ENCODE measurements at places on chromosomes 7 and 10.

DNA sequence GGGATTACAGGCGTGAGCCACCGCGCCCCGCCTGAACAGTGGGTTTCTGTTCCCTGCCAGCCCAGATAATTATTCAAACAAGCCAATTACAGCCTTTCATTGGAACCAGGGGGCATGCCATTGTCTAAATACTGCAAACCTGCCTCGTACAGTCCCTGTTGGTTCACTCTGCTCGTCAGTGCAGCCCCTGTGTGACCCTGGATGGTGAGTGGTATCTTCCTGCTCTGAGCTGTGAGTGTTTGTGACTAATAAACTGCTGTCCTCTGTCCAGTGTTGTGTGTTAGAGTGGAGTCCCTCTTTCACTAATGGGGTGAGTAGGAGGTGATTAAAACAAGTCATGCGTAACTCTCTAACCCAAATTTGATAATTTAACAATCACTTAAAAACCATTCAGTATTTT lies 176.5 kb upstream of the FAM3C start:
- no peak for DNase-seq

DNA sequence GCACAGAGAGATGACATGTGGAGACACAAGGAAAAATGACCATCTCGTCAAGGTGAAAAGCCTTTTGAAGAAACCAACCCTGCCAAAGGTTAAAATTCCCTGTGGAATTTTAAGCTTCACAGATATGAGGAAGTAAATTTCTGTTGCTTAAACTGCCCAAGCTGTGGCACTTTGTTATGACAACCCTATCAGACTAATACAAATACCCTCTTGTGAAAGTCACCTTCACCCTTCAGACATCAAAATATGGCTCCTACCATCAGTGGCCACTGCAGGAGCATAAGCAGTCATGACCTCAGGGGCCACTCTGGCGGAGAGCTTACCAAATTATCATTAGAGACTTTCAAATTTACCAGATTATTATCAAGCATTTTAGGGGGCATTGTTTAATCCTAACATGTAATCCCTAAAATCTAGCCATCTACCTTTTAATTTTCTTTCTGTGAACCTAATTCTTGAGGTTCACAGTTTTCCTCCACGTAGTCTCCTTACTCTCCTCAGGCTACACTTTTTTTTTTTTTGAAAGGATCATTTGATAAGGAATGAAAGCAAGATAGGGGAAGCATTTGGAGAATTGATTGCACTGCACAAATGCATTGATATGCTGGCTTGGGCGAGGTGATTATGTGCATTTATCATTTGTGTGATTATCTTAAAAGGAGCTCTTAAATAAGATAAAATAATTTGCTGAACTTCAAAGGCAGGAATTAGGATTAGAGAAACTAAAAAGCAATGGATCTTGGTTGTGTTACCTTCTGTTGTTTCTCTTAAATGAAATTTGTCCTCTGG lies 90.3 kb downstream of the TMEM168 start:
- DNase-seq: no peak

- DNase-seq: no peak
Observed at GRCh38 chr7:144769352-144769751, 66.5 kb downstream of the TPK1 start.

GRCh38 chr7:96612034-96612433 lies 97.6 kb downstream of the SEM1 start:
- DNase-seq: no peak

GRCh38 chr7:36346260-36346831 lies 43.3 kb upstream of the ANLN start:
- DNase-seq: no peak

DNA sequence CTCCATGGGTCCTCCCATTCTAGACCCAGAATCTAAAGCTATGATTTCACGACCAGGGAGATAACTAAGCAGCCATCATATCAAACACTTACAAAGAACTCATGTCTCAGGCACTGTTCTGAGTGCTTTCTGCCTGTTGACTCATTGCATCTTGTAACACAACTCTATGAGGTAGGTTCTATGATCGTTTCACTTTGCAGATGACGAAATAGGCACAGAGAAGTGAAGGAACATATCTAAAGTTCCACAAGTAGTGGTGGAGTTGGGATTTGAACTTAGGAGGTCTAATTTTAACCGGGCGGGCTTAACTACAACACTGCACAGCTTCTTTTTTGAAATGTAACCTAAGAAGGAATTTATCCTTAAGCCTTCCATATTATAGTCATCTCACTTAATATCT lies 2.9 kb downstream of the RBP4 start:
- no peak for DNase-seq

DNA sequence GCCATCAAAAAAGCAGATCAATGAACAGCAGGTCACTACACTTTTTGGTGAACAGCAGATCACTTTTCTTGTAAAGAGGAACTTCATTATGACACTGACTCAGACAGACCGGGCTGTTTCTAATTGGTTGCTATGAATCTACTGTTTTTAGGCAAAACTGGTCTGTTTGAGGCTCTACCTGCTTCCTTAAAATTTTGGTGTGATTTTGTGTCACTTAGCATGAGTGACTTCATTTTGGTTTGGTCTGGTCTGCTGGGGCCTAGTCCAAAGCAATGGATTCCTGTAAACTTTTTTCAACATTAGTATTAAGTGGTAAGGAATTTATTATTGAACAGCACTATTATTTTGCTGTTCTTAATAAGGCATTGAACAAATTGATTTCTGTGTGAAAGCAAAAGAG lies 41.8 kb upstream of the C10orf71 start:
- peak; percentile 5 for DNase-seq

DNA sequence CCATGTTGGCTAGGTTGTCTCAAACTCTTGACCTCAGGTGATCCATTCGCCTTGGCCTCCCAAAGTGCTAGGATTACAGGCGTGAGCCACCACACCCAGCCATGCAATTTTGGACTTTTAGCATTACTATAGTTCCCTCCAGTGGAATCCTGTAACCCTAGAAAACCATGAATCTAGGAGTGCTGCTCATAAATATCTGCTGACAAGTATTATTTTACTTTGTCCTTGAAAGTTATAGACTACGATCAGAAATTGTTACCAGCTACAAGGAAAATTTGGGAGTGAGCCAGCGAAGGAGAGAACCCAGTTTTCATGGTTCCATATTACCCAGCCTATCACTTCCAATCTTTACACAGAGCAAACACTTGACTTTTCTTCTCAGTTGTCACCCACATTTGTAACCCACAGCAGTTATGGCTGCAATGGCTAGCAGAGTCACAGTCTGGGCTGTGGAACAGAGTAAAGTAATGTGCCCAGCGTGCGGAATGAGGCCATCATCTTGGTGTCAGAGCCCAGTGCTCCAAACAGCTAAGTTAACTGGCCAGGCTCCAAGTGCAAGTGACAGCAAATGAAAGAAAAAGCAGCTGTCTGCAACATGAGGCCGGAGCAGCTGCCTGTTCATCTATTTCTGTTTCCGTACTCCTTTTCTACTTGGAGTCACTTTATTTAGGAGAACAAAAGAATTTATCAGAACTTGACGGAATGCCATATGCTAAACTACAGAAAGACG lies 29.9 kb downstream of the ZC3HC1 start:
- DNase-seq: no peak

DNA sequence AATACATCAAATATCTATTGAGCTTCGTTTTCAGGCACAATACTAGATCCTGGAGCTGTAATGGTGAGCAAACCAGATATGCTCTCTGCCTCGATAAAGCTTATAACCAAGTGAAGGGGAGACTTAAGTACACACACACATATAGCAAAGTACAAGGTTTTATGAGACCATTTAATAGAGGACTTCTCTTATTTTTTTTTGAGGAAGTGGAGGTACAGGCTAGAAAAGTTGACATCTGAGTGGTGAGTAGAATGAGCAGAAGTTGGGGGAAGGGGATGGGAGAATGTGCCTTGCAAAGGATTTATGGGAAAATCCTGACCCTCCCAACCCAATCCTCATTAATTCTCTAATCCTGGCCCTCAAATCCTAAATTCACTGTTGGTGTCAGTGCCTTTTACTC lies 7.7 kb downstream of the CCDC136 start:
- peak; percentile 14 for DNase-seq

GRCh38 chr7:18132811-18133210 lies 105.2 kb upstream of the PRPS1L1 start:
- no peak for DNase-seq

GRCh38 chr10:129116371-129116770 lies 350.7 kb upstream of the MGMT start:
- DNase-seq: no peak

- no peak for DNase-seq
Observed at GRCh38 chr7:151313857-151314256, 27.8 kb upstream of the NUB1 start.

- DNase-seq: no peak
Observed at GRCh38 chr10:69960606-69960987, 92.0 kb upstream of the MACROH2A2 start.

DNA sequence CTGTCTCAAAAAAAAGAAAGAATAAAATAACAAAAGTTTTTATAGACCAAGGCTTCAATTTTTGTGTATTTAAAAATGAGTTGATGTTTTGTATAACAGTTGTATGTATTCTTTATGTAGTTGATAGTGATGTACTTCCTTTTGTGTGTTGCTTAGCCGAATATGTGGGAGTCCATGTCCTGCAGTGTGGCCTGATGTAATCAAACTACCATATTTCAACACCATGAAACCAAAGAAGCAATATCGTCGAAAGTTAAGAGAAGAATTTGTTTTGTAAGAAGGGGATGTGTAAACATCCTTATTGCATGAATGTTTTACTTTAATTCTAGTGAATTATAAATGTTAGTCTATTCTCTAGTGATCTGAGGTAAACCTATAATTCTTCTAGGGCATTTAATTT lies 56.6 kb downstream of the MPLKIP start:
- peak; percentile 50 for DNase-seq

DNA sequence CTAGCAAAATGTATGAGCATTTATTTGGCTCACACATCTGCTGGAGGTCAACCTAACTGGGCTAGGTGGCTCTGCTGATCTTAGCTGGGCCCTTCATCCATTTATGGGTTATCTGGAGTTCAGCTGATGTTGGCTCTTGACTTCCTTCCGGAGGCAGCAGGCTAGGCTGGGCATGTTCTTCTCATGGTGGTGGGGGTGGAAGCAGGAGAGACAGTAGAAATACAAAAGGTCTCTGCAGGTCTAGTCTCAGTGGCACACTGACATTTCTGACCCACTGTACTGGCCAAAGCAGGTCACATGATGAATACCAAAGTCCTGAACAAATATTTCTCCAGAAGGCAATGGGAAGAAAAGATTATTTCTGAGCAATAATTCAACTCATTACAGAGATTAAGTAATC lies 334.6 kb downstream of the CRPPA start:
- DNase-seq: no peak

DNA sequence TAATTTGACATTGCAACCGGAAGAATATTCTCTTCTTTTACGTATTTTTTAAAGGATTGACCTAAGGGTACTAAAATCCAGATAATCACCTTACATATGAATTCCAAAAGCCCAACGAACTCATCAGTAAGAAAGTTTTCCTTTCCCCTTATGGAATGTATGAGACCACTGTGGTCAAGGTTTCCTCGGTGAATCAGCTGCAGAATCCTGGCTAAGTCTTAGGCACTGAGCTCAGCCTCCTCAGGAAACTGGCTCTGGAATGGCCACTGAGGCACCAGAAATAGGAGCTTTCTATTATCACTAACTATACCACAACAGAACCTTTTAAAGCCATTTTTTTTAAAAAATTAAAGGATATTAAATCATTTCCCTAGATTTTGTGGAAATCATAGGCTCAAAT lies 21.0 kb downstream of the SVIL start:
- no peak for DNase-seq

DNA sequence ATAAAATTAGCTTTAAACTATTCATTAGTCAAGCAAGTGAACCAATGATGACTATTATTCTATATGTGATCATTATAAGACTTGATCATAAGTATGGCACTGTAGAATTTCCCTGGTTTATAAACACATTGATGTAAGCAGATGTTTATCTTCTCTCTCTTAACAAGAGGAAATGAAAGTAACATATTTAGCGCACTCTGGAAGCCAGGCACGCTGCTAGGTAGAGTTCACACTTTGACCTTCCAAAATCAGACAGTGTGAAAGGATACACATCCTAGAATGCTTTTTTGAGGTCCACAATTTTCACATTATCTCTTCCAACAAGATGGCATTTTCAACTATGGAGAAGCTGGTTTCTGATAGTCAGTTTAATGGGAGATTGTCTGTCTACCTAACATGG lies 529.4 kb upstream of the IGFBP3 start:
- no peak for DNase-seq

GRCh38 chr10:77182803-77183202 lies 454.8 kb downstream of the KCNMA1 start:
- no peak for DNase-seq

DNA sequence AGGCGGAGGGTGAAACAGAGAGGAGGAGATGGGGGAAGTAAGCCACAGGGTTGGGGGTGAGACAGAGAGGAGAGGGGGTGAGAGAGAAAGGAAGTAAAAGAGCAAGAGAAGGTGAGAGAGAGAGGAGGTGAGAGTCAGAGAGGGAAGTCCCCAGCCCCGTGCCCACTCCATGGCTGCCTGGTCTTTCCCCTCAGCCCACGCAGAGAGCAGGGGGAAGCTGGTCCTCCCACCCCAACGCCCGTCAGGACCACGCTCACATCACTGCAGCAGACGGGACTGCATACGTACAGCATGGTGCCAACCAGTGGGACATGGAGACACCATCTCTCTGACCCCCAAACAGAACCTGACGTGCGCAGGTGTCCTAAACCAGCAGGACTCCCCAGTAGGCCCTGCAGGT lies 12.1 kb upstream of the PDGFA start:
- DNase-seq: no peak

GRCh38 chr10:59240582-59241183 lies 64.2 kb downstream of the PHYHIPL start:
- DNase-seq: no peak

- DNase-seq: no peak
Observed at GRCh38 chr10:79610601-79611191, at the start of gene SFTPA1. Gene SFTPA1, plus strand, starts transcription at chr10:79610939. Its CDS starts 887 bp downstream, at chr10:79611826.

DNA sequence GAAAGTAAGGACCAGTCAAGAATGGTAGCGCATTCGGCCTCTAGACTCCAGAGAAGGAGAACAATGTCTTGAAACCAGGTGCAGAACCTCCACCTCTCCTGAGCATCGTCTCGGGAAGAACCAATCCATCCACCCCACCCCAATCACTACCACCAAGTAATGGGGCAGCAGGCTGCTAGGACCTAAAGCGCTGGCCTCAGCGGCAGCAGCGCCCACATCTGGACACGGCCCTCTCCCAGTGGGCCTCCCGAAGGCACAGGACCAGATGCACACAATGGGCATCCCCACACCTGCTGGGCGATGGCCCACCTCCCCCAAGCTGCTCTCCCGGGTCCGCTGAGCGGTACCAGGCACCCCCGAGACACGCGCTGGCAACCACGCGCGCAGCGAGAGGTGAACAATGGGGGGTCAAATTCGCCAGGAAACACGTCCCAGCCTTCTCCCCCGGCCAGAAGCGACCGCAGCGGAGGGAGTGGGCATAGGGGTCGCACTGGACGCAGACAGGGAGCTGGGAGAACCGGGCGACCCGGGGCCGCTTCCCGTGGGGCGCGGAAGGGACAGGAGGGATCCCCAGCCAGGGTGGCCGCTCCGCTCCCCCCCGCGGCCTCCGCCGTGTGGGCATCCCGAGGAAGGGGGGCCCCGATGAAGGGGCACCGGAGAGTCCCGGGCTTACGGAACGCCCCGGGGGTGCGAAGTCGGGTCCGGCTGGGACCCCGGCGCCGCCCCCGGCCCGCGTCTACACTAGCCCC lies 506 bp downstream of the CTTNBP2 start:
- DNase-seq: no peak

GRCh38 chr7:148260599-148260998 lies 330.0 kb upstream of the C7orf33 start:
- DNase-seq: no peak
